Left cardiac atrium (tissue), 4 donors: ENCODE measurements at places on chromosomes 2 and 18. TPM values are rescaled to one million over a fixed set of nuclear protein-coding genes. Genes with fewer than 3 reads are reported as not detected.

DNA sequence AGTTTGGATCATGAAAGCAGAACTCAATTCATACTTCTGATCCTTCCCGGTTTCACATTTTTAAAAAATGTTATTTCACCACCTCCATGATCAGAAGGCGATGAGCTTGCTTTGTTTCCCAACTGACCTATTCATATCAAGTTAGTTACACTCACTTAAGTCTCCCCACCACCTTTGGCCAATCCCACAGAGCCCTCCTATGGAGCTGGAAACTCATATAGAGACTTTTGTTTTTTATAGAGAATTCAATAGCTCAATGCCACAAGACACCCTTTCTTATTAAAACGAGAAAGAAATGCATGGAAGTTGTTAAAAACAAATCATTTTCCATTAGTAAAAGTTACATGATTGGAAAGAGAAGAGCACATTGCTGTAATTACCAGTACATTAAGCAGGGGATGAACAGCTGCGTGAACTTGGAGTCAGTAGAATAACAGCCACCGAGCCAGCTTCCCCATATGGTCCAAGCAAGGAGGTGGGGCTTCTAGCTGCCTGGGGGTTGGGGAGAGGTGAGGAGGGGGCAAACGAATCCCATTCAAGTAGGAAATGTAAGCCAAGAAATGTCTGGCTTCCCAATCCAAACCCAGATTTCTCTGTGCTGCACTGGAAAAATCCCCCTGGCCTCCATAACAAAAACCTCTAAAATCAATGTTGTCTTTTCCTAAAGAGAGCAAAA lies 614.5 kb downstream of the IRS1 start:
- DNase-seq = no peak

DNA sequence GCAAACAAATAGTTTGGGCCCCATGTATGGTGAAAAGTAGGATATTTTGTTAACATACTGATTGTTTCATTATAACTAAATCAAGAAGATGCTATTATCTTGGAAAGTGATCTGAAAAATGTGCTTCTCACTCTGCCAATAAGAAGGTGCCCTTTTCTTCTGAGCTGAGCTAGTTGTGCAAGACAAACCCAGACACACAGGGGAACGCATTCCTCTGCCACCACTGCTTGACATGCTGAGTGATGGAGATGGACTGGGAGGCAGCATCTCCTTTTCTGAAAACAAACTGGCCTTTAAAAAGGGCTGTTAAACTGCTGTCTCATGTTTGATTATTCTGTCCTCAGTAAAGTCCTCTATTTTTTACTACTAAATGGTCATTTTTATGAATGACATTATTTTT lies 1989.9 kb upstream of the CELF4 start:
- no peak for DNase-seq

GRCh38 chr18:23540867-23541266 lies 37.6 kb downstream of the RMC1 start:
- DNase-seq = no peak

Gene TM4SF20
- not detected for total RNA-seq

Gene NCOA1
- 35.2 TPM for total RNA-seq
